ENCODE measurements at places on chromosomes 6 and 20. TPM values are rescaled to one million over a fixed set of nuclear protein-coding genes. Genes with fewer than 3 reads are reported as not detected.

DNA sequence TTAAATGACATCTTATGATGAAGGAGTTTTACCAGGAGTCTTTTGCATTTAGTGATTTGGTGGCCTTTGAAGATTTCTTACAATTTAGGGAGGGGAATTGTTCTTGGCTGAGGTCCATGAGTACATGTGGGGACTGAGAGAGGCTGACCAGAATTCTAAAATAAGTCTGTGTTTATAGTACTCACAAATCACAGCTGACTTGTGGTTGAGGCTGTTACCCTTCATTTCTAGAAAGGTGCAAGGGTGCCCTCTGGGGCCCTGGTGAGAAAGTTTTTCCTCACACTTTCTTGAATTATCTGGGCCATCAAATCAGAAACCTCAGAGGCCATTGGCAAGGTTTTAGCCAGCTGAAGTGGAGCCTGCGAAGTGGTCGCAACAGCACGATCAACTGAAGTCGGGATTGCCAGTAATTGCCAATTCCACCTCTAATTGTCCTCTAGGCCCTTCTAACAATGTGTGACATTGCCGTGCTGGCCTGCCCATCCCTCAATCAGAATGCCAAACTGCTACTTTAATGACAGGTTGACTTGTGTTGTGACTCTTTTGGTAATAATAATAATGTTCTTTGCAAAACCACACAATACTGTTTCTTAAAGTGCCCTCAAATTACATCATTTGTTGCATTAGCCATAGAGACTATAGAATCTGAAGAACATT is 221.6 kb downstream of the OGFRL1 start:
- peak; percentile 74 for DNase-seq
- H3K36me3 ChIP-seq, result no peaks in the 10 kb centered on the region
- no peak overlapping the region for H3K4me3 ChIP-seq
- H3K4me1 ChIP-seq, result peaks cover 17% of the 10 kb centered on the region
- H3K27me3 ChIP-seq, result no peaks in the 10 kb centered on the region

GRCh38 chr20:1434571-1435336 is 31.9 kb downstream of the NSFL1C start:
- H3K4me1 ChIP-seq, result peaks cover 11% of the 10 kb centered on the region
- DNase-seq, result peak; percentile 41
- no peak overlapping the region for H3K4me3 ChIP-seq
- H3K27me3 ChIP-seq, result no peaks in the 10 kb centered on the region
- H3K36me3 ChIP-seq, result no peaks in the 10 kb centered on the region
- peak overlapping the region; percentile 27 for H3K27ac ChIP-seq

- peaks cover 23% of the 10 kb centered on the region for H3K27me3 ChIP-seq
- H3K27ac ChIP-seq, result no peak overlapping the region
- peaks cover 16% of the 10 kb centered on the region for H3K4me1 ChIP-seq
- no peaks in the 10 kb centered on the region for H3K36me3 ChIP-seq
- H3K4me3 ChIP-seq, result no peak overlapping the region
- no peak for DNase-seq
Measured at GRCh38 chr6:209432-210103, 82.7 kb upstream of the DUSP22 start.

The POLR1H gene
- total RNA-seq, result 29.7 TPM
